ENCODE measurements at places on chromosomes 7 and 10.

DNA sequence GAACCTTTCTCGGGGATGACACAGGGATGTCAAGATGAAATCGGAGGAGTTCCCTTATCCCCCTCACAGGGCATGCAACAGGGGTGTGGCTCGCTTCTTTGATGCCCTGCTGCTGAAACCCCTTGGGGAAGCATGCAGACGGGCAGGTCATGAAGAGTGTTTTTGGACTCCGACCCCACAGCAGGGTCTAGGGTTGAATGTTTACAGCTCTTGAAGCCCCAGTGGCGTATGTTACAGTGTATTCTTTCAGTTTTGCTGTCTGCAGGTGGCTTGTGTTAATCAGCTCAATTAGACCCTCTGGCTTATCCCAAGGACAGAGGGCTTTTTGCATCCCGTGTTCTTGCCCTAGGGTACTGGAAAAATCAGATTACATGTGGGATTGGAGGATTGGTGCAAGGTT, 446.5 kb downstream of the LRMDA start:
- no peak for DNase-seq

GRCh38 chr7:19235680-19236079, 90.5 kb upstream of the FERD3L start:
- no peak for DNase-seq

- DNase-seq, result no peak
These were observed 433.6 kb downstream of the ACTR3B start for GRCh38 chr7:153193144-153193595.

DNA sequence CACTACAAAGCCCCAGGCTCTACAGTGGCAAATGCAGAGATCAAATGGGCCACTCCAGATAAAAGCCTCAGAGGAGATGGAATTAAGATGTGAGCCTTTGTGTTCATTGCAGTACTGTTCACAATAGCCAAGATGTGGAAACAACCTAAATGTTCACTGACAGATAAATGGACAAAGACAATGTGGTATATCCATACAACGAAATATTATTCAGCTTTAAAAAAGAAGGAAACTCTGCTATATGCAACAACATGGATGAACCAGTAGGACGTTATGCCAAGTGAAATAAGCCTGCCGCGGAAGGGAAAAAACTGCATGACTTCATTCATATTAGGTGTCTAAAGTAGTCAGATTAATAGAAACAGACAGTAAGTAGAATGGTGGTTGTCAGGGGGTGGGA, 170.5 kb upstream of the TBX20 start:
- DNase-seq, result no peak

DNA sequence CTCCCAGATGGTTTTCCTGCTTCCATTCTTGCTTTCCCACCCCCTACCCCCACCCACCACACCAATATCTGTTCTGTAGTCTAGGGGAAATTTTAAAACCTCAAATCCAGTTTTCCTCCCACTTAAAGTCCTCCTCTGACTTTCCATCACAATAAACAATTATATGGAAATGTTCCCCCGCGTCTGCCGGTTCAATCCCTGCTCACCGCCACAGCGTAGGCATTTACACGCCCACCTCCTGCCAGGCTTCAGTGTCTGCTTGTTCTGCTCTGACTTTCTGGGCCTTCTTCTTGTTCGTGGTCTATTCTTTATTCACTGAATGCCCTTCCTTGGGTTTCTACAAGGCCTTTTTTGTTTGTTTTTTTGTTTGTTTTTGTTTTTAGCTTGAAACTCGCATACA, 633.0 kb upstream of the MKI67 start:
- DNase-seq, result no peak

DNA sequence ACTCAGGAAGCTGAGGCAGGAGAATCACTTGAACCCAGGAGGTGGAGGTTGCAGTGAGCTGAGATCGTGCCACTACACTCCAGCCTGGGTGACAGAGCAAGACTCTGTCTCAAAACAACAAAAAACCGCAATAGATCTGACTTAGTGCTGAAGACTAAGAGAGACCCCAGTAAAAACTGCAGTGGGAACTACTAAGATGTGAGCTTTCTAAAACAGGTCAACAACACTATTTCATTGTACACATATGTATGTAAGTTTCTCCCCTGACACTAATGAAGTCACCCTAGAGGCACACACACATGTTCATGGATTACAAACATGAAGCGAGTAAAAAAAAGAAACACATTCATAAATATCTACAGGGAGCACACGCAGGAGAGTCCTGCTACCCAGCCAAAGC, 68.3 kb downstream of the PDE1C start:
- DNase-seq, result no peak

- DNase-seq, result no peak
These were observed 447.8 kb downstream of the INHBA start for GRCh38 chr7:41255113-41255512.

GRCh38 chr10:72291019-72291532, 17.4 kb downstream of the DDIT4 start:
- no peak for DNase-seq

GRCh38 chr7:76294344-76295024, 8.0 kb upstream of the HSPB1 start:
- DNase-seq, result peak; percentile 96

DNA sequence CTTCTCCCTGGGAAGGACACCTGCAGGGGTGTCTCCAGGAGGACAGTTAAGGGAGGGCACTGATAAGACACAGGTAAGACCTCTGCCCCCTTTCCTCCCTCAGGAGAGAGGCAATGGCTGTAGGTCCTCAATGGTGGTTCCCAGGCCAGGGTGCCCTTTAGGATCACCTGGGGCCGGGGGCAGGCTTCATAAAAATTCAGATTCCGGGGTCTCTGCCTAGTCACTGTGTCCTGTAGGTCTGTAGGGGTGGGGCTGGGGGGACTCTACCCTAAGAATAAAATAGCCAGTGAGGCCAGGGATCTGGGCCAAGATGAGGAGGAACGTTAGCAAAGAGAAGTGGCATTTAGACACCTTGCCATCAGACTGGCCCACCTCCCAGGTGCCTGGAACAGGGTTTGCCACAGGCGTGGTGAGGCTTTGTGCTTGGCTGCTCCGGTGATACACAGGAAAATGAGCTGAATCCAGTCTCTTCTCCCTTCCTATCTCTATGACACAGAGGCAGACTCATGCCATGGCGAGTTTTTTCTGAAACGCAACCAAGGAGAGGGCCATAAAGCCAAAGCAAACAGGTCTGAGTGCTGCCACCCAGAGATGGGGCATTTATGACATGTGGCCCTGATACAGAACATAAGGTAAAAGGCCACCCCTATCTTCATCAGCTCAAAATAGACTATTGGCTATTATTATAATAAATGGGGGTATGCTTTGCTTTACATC, 52.6 kb downstream of the SH3PXD2A start:
- DNase-seq, result no peak

- DNase-seq, result no peak
These were observed 100.8 kb downstream of the MICALL2 start for GRCh38 chr7:1358376-1359050.

DNA sequence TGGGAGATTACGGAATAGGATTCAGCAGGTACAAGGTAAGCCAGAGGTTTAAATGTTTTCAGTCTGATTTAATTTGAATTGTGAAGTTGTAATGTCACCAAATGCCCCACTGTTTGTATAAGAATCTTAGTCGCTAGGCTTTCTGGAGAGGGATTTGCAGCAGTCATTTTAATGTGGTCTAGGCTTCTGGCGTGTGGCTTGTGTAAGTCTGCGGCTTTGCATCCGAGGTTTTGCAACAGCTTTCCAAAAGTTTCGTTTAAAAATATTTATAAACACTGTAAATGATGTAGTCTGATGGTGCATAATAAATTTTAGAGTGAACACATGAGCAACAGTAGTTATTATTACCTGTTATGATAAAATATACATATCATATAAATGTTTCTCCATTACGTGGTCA, 26.1 kb upstream of the BHLHA15 start:
- no peak for DNase-seq

- DNase-seq, result no peak
These were observed 322.8 kb downstream of the LRMDA start for GRCh38 chr10:75754096-75754831.
